Naive thymus-derived CD4-positive, alpha-beta T cell (primary cell): ENCODE measurements at places on chromosomes 1 and 21. TPM values are rescaled to one million over a fixed set of nuclear protein-coding genes. Genes with fewer than 3 reads are reported as not detected.

The RNU1-3 gene
- total RNA-seq: 3,877 TPM

The FAM110D gene
- total RNA-seq: not detected

The ATAD3C gene
- total RNA-seq: 1.3 TPM

The CHI3L2 gene
- total RNA-seq: 29.1 TPM

The WDR64 gene
- total RNA-seq: 0.66 TPM

GRCh38 chr1:114299331-114299975, 145.8 kb upstream of the SYT6 start:
- H3K4me3 ChIP-seq: no peak overlapping the region
- H3K27ac ChIP-seq: no peak overlapping the region
- no peaks in the 10 kb centered on the region for H3K36me3 ChIP-seq
- no peaks in the 10 kb centered on the region for H3K27me3 ChIP-seq
- H3K4me1 ChIP-seq: no peaks in the 10 kb centered on the region
- no peak for DNase-seq

- no peaks in the 10 kb centered on the region for H3K4me1 ChIP-seq
- no peak overlapping the region for H3K27ac ChIP-seq
- H3K4me3 ChIP-seq: no peak overlapping the region
- no peaks in the 10 kb centered on the region for H3K27me3 ChIP-seq
Measured at GRCh38 chr1:20413136-20413775, 72.8 kb downstream of the CAMK2N1 start.

DNA sequence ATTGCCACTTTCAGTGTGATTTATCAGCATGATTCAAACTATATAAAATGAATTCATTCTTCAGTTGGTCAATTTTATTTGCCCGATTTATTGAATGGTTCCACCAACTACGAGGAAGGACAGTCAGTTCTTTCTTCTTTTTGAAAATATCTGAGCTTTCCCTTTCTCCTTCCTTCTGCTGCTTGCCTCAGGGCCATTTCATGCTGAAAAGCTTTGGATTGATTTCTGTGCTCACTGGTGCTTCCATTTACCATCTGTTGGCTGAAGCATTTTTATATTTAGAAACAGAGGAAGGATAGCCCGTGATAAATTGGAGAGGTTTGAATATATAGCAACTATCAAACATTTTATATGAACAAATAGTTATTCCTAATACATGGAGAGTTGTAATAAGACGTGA, 68.9 kb upstream of the ADAMTS5 start:
- no peak overlapping the region for H3K4me3 ChIP-seq
- H3K4me1 ChIP-seq: no peaks in the 10 kb centered on the region
- no peaks in the 10 kb centered on the region for H3K36me3 ChIP-seq
- H3K27me3 ChIP-seq: no peaks in the 10 kb centered on the region
- no peak overlapping the region for H3K27ac ChIP-seq

DNA sequence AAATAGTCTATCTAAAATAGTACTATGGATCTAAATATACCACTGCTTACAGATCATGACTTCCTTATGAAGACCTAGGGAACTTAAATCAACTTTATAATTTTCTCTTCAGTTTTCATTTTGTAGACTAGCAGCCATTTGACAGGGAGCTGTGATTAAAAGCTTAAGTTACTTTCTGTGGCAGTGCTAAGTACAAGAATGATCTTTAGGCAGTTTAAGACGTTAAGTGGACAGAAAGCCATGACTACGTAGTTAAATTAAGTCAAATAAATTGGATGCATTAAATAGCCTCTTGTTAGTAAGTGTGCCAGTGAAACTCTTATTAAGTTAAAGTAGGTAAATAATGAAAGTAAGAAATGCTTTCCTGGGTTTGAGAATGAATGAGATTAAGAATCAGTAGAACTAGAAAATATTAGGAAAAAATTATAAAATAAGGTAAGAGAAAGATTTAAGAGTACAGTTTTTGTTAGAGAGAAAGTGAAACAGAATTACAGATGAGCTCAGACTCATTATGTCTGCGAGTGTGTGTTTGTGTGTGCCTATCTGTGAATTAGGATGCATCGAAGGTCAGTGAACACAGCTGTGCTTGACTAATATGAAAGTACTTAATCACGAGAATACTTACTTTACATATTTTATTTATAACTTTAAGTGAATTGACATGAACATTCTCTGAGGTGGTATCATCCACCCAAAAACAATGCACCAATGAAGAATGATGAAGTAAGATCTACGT, 336.9 kb downstream of the KCNT2 start:
- no peaks in the 10 kb centered on the region for H3K4me1 ChIP-seq
- no peak for DNase-seq
- H3K27ac ChIP-seq: no peak overlapping the region
- no peaks in the 10 kb centered on the region for H3K36me3 ChIP-seq
- no peak overlapping the region for H3K4me3 ChIP-seq

- H3K36me3 ChIP-seq: no peaks in the 10 kb centered on the region
- no peak overlapping the region for H3K4me3 ChIP-seq
- DNase-seq: no peak
Measured at GRCh38 chr1:67713057-67713846, 28.3 kb downstream of the GADD45A start.

GRCh38 chr1:201760516-201760915, 68.4 kb upstream of the IPO9 start:
- H3K27ac ChIP-seq: no peak overlapping the region
- no peak for DNase-seq
- no peaks in the 10 kb centered on the region for H3K36me3 ChIP-seq
- H3K4me3 ChIP-seq: no peak overlapping the region
